D341Med (cell line): ENCODE measurements at places on chromosomes 5 and 9.
A peak's percentile ranks its signal among the peaks of the same experiment; 100 is the strongest.

DNA sequence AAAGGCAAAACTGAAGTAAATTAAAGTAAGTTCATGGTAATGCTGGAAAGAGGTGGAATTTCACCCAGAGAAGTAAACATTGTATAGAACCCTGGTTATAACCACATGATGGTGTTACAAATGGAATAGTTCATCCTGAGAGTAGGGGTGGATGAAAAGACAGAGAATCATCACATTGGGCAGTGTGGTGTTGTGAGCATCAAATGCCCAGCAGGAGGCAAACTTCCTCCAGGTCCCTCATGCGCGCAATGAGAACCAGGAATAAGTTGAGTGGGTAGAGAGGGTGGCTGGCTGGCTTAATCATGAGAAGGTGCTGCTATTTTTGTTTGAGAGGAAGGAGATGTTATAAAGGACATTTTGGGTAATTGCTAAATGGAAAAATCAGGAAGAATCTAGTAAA, 163.3 kb upstream of the HMHB1 start:
- peak; percentile 27 for DNase-seq

DNA sequence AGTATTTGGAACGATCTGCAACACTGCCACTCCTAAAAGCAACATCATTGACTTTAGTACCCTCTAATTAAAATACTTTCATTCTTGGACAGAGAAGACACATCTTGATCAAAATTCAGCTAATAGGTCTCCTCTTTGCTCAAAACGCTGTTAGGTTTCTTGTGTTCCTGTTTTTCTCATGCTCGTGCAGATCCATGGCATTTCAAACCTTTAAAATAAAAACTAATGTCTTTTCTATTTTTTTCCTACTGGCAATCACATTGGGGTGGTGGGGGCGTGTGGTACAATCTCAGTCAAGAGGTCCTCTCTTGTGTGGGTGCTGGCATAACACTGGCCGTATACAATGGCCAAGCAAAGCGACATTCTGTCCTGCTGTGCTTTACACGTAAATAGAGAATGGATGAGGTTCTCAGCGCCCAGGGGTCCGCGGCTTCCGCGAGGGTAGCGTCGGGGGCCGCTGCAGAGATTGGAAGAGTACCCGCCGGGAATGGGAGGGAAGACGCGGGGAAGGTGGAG, 315 bp upstream of the GPR150 start:
- DNase-seq = no peak

DNA sequence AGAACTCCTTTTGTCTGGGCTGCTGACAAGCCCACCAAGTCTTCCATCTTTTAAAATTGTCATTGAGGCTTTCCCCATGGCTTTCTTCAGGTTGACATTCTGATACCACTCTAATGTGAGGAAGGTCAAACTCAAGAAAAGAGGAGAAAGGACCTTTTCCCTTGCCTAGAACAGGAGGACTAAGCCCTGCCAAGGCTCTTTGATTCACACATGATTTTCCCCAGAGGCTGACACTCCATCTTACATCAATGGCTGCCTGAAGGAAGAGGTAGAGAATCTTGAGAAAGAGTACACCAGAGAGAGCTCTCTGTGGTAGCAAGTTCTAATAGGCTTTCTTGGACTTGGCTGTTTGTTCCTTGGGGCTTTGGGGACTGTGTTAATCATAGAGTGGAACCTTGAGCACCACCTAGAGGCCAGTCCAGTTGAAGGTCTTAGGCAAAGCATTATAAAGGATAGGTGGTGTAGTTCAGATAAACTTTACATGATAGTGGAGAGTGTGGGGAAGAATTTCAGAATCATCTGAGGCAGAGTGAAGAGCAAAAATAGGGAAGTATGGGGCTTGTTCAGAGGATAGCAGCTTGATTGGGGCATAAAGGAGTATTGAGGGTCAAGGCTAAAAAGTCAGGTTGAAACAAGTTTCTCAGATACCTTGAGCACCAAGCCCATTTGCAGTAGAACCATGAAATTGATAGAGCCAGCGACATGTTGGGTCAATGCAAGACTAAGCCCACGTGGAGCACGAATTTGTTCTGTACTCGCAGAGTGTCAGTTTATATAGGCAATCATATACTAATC, 36.7 kb downstream of the NDFIP1 start:
- peak; percentile 65 for DNase-seq

DNA sequence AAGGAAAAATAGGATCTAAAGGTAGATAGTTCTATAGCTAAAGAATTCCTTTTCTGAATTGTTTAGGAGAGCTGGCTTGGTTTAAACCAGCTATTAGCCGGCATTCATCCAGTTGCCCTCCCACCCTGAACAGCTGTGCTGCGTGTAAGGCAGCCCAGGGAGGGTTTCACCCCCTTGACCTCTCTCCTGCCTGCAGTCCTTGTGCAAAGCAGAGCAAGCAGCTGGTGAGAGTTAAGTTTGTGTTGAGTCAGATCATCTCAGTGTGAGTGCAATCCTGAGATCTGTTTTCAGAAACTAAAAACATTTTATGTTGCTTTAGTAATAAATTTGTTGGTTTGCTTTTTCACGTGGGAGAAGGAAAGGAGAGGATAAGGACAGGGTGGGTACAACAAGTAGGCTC, 13.0 kb downstream of the SLC25A25 start:
- DNase-seq = no peak

DNA sequence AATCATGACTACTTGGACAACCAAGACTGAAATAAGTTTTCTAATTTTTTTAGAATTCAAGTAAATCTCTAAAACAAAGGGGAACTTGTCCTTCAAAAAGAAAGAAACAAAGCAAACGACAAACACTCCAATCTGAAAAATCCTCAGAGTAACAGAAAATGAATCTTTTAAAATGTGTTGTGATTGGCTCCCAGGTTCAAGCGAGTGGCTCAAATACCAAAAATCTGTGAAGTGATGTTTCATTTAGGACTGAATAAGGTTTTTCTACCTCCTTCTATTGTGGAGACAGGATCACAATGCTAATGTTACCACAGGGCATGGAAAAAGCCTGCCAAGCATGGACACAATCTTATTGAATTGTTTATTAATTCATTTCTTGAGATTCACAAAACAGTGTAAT, 415.7 kb downstream of the RAB3C start:
- DNase-seq = no peak

DNA sequence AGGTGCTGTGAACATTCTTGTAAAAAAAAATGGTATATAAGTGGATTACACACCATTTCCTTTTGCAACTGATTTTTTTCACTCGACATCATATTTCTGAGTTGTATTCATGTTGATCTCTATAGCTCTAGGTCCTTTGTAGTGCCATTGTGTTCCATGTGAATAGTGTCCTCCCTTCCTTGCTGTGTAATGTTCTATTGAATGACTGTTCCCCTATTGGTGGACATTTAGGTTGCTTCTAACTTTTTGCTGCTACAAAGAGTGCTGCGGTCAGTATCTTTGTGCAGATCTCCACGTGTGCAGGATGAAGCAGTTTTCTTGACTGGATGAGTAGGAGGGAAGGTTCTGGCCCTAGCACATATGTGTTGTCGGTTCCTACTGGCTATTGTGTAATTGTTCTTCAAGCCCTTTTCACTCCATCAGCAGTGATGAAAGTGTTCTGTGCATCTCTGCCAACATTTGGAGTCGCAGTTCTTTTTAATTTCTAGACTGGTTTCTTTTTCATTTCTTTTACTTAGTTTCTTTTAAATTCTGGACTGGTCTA, 20.2 kb downstream of the DAB2IP start:
- no peak for DNase-seq

DNA sequence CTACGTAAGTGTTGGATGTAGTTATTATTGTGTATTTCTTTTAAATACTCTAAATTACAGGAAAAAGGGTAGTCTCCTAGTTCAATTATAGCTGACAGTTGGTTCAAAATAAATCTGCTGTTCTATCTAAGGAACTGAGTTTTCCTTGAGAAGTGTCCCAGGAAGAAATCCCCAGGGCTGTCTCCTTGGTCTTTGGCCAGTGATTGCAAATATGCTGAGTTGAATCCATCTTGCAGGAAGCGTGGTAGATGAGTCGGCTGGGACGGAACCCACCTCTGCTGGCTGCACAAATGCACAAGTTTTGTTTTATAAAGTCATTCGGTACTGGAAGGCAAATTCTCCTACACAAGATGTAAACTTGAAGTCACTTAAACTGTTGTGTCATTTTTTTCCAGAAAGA, 30.2 kb upstream of the HOMER1 start:
- no peak for DNase-seq

GRCh38 chr9:136634904-136635303, 27.8 kb upstream of the EGFL7 start:
- DNase-seq = no peak

DNA sequence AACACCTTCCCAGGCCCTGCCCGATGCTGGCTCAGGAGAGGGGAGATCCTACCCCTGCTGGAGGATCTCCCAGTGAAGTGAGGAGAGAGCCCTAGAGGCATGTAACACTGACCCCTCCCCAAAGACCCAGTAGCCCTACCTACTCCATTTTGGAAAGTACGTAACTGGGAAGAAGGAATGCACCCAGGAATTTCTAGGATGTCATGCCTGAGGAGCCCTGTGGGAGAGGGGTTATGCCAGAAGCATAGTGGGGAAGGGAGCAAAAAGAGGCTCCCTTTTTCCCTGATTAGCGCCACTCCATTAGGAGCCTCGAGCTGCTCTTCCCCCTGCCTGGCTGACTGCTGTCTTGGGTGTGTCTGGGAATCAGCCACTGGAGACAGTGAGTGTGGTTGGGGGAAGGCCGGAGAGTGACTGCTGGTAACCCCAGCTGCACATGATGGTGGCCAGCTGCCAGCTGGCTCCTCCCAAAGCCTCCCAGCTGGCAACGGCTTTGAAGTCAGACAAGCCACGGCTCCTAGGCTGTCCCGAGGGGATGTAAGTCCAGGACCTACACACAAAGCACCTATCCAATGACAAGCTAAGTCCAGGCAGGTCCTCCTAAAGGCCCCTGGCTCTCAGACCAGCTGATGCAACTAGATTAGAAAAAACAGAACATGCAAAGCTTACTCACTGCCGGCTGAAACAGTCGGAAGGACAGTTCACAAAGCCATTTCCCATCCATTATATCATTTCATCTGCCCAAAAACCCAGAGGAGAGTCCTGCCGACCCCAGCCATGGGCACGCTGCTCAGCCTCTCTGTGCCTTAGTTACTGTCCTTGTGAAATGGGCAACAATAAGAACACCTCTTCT, 136.5 kb upstream of the ABCA1 start:
- DNase-seq = peak; percentile 90

- no peak for DNase-seq
Observed at GRCh38 chr5:111697881-111698757, 58.9 kb downstream of the NREP start.

- no peak for DNase-seq
Observed at GRCh38 chr9:95852059-95853032, 23.1 kb upstream of the ERCC6L2 start.
